IPS DF 6.9 (cell line): ENCODE measurements at places on chromosomes 12 and 14.

DNA sequence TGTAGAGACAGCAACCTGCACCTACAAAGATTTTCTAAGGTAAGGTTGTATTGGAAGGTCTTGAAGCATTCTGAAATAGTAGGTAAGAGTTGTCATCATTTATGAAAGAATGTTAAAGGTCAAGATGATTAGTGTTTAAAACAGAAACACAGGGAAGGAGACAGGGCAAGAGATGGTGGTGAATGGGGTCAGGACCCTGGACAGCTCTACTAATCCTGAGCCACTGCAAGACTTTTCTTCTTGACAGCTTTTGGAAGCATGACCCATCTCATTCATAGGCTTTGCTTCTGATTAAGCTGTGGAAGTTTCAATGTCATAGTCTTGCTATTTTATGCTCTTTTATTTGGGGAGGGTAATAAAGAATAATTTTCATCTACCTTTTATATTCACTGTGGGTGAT is 75.5 kb upstream of the CAND1 start:
- peak; percentile 22 for DNase-seq

DNA sequence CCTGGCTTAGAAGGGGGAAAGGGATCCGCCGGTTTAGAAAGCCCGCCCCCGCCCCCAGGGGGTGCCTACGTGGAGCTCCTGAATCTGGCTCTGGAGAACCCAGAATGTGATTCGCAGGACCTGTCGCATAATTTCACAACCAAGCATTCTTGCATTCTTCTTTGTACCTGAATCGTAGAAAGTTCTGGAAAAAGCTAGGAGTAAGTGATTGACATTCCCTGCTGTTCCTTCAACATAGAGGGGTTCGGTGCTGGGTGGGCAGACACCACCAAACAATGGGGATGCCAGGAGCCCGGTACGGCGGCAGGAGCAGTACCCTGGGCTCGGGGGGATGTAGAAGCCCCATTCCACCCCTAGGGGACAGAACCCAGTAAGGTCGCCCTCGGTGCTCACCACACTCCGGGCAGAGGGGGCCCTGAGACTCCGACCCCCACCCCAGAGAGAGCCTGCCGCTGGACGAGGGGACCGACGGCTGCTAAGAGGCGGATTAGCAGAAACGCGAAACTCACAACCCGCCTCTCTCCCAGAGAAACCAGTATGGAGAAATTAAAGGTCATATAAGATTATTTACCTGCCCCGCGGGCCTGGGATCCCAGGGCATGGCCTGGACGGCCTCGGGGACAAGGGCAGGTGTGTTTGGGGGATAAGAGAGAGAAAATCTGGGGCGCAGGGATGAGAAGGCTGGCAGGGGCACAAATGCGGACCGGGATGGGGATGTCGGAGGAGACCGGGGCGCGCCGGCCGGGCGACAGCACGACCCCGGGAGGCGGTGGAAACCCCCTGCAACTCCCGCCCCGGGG is 520 bp downstream of the CSRP2 start:
- peak; percentile 13 for DNase-seq

- no peak for DNase-seq
Measured at GRCh38 chr12:113440947-113441782, 19.0 kb downstream of the SDSL start.

DNA sequence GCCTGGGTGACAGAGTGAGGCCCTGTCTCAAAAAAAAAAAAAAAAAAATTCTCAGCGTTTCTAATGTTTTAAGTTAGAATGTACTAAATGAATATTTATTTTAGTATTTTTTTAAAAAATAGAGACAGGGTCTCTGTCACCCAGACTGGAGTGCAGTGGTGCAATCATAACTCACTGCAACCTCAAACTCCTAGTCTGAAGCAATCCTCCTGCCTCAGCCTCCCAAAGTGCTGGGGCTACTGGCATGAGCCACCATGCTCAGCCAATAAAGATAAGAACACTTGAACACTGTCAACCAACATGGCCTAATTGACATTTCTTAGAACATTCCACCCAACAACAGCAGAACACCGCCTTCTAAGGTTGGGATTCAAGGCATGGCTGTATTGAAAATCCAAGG is 5.1 kb upstream of the DYNC1H1 start:
- DNase-seq = no peak

- DNase-seq = no peak
Measured at GRCh38 chr12:82517808-82518207, 159.5 kb downstream of the METTL25 start.

GRCh38 chr12:46108721-46109120 is 118.3 kb upstream of the SCAF11 start:
- no peak for DNase-seq
